ENCODE measurements at places on chromosomes 11 and 22.

GRCh38 chr22:22609291-22609690 lies 35.1 kb upstream of the GGTLC2 start:
- no peak for DNase-seq

GRCh38 chr22:47065756-47066615 lies 303.5 kb downstream of the TBC1D22A start:
- no peak for DNase-seq

- DNase-seq = no peak
These were observed 51.7 kb upstream of the RTL6 start for GRCh38 chr22:44549701-44550100.

- no peak for DNase-seq
These were observed 130.1 kb upstream of the DDI1 start for GRCh38 chr11:103906291-103906867.

DNA sequence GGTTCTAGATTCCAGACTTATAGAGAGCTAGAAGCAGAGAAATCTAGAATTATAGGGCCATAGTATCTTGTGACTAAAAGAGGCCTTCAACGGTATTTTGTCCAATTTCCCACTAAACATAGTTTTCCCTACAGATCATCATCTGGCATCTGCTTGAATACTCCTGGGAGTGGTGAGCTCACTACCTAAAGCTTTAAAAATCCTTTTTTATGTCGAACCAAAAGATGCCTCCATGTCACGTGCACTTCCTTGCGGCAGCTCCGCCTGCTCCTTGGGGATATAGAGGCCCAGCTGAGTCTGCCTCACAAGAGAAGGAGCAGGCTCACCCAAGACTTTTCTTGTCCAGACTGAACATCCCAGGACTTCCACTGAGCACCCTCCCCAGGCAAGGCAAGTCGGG lies 4.3 kb upstream of the MB start:
- no peak for DNase-seq

GRCh38 chr11:29751618-29752017 lies 265.2 kb downstream of the KCNA4 start:
- DNase-seq = no peak
